Fibroblast of skin of right quadriceps (primary cell): ENCODE measurements at places on chromosomes 5 and 9.
A peak's percentile ranks its signal among the peaks of the same experiment; 100 is the strongest.

- no peak for DNase-seq
Observed at GRCh38 chr5:177474846-177475562, 1.6 kb upstream of the DBN1 start.

DNA sequence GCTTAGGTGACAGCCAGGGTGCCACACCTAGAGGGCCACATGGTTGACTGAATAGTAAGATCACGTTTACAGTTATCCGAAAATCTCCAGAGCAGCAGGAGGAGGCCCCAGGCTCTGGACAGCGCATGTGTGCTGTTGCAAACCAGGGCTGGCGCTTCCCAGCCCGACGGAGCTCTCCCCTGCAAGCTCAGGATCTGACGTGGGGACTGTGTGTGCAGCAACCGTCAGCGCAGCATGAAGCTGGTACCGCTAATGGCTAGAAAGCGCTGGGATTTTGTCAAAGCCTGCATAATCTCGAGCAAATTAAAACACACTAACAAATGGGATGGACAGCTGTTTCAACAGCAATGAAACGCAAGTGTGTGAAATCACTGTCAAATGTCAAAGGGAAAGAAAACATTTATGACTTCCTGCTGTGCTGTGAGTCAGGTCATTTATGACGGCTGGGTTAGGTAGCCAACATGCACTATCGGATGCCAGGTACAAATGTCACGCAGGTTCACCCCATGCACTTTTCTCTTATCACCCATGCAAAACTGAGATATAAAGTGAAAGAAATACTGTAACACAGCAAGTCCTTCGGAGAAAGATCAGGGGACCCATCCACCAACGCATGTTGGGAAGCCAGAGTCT is 7.5 kb downstream of the SURF4 start:
- DNase-seq: no peak

GRCh38 chr5:175712681-175713085 is 54.8 kb downstream of the HRH2 start:
- no peak for DNase-seq

DNA sequence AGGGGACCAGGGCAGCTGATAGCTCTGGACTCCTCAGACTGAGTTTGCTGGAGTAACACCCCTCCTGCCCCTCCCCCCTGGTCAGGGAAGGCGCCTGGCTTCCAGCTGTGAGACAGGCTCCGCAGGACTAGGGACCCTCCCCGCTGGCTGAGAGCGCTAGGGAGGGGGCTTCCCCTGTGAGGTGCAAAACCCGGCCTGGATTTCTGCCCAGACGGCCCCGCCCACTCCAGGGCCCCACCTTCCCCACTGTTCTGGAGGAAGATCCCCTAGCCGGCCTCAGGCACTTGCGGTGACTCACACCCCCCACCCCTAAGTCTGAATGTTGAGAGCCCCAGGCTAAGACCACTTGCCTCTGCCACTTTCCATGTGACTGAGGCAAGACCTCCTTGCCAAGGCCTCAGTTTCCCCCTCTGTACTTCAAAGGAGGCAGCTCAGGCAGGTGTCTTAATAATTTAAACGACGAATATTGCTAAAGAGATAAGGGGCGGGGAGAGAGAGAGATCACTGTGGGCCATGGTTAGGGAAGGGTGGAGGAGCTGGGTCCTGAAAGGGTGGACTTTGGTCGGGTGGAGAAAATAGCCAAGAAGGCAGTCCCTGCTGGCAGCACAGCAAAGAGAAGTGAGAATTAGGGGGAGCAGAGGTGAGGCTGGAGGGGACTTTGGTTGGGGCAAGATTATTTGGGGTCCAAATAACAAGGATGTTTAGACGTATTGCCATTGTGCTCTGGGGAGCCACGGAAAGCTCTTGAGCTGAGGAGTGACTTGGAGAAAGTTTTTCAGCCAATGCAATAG is 1.0 kb upstream of the DAB2IP start:
- DNase-seq: peak; percentile 81

GRCh38 chr5:140110646-140110957 is 3.3 kb upstream of the PURA start:
- no peak for DNase-seq

- DNase-seq: no peak
Observed at GRCh38 chr9:121201045-121201737, 478 bp downstream of the RAB14 start.

- no peak for DNase-seq
Observed at GRCh38 chr5:132756542-132756941, 9.3 kb downstream of the CCNI2 start.

DNA sequence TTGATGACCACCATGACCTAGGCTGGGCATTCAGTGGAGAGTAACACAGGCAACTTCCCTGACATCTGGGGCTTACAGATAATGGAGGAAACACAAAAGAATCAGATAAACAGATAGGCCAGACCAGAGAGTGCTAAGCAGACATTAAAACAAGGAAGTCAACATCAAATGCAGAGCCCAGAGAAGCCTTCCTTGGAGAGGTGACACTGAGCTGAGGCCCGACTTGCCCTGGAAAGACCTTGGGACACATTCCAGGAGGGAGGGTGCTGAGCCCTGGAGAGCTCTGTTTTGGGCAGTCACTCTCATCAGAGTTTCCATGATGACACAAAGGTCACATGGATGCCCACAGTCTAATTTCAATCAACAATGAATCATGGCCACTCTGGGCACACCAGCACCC is 31.9 kb upstream of the C5orf58 start:
- DNase-seq: no peak

- DNase-seq: peak; percentile 18
Observed at GRCh38 chr5:91361055-91361701, 21.9 kb downstream of the ARRDC3 start.

DNA sequence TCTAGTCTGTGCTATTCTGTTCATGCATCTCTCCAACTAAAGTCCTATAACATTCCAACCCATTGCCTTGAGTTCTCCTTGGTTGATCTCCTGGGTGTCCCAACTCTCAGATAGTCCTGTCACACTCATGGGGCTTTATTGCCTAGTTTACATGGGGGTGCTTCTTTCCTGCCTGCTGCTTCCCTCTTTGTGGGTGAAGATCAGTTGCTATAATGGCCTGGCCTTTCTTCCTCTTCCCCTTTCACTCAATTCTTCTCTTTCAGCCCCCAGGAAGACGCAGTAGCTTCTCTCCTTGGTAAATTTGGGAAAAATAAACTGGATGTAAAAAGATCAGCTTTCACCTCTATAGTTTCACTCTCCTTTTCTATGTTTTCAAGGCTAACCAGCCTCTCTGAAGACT is 66.5 kb downstream of the PTCD2 start:
- no peak for DNase-seq

DNA sequence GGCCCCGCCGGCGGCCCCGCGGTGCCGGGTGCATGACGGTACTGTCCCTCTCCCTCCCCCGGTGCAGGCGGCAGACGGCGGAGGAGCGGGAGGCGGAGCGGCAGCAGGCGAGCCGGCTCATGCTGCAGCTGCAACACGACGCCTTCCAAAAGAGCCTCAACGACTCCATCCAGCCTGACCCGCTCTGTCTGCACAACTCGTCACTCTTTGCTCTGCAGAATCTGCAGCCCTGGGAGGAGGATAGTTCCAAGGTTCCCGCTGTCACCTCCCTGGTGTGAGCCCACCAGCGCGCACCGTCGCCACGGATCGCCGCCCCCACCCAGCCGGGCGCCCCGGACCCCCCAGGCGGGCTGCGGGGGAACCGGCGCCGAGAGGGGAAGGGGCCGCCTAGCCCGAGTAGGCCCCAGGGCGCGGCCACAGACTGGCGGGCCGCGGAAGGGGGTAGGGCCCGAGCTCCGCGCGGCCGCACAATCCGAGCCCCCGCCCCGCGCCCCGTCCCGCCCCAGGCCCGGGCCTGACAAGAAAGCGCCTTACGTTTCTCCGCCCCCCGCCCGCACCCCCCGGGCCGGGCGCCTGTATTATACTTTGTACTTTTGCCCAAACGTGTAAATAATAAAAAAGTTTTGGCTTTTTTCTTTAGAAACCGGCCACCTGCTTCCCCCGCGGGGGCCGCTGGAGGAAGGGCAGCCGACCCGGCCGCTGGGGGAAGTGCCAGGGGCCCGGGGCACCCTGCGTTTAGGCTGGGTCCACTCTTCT is 2.5 kb downstream of the TLX3 start:
- peak; percentile 34 for DNase-seq

DNA sequence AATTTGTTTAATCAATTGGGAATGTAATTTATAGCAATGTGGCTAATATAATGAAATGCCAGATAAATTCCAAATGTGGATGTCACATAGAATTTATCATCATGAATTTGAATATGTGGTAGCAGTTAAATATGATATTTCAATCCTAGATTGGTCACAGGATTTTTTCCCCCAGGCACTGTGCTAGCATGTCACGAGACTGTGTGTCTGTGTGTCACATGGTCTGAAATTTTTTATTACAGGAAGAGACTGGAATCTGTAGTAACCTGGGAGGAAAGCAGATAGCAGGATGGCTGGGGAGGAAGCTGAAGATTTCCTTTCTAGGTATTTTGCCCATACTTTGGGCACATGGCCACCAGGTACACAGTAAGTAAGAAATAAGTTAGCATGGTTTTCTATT is 35.4 kb upstream of the MSH3 start:
- DNase-seq: no peak

DNA sequence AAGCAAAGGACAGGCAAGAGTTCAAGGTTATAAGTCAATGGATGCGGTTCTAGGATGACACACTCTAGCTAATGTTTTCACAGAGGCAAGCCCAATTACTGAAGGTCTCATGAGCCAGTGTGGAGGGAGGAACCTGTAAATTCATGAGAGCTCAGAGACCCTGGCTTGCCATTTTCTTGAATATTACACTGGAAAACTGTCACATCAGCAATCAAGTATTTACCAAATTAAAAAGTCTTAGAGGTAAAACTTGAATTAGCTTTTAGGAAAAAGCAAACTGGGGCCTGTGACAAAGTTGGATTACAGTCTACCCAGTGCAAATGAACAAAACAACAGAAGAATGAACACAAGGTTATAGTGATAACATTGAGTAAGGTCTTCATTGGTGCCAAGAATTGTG is 636.9 kb upstream of the TLE4 start:
- DNase-seq: no peak

DNA sequence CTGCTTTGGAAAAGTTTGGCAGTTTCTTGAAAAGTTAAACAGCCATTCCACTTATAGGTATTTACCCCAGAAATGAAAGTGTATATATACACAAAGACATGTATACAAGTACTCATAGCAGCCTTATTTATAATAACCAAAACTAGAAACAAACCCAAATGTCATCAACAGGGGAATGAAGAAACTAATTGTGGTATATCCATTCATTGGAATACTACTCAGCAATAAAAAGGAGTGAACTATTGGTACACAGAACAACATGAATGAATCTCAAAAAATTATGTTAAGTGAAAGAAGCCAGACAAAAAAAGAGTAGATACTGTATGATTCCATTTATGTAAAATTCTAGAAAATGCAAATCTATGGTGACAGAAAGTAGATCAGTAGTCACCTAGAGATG is 2.7 kb downstream of the MORN5 start:
- DNase-seq: no peak

GRCh38 chr5:150672237-150672883 is 11.3 kb downstream of the MYOZ3 start:
- DNase-seq: peak; percentile 35

DNA sequence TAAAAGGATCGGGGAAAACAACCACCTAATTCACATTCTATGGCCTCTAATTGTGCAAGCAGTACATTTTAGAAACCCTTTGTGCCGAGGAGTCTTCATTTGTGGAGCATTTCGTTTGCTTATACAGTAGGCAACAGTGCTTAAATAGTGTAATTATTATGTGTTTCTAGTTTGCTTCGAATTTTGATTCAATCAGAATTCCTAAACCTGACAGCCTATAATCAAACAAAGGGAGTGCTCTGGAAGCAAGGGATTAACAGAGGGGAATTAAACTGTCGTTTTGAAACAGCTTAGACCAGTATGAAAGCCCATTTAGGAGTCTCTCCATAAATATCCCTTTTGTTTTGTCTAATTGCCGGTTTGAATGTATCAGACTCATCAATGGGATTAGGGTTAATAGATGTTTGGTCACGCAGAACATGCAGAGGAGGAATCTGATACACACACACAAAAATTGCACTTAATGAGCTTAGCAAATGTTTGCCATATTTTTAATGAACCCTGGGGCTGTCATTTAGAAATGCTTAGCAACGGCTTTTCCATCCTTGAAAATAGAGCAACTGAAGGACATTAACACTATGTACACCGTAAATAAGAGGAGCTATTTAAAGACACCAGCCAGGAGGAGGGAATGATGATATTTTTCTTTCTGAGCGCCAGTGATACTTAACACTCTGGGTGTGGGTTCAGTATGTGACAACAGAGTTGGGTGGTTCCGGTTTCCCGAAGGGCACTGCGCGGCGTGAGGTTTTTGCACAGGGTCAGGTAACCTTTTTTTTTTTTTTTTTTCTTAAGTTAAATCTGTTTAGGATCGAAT is 404.7 kb downstream of the TLE4 start:
- no peak for DNase-seq

- no peak for DNase-seq
Observed at GRCh38 chr9:127805620-127806019, 2.9 kb downstream of the FPGS start.

DNA sequence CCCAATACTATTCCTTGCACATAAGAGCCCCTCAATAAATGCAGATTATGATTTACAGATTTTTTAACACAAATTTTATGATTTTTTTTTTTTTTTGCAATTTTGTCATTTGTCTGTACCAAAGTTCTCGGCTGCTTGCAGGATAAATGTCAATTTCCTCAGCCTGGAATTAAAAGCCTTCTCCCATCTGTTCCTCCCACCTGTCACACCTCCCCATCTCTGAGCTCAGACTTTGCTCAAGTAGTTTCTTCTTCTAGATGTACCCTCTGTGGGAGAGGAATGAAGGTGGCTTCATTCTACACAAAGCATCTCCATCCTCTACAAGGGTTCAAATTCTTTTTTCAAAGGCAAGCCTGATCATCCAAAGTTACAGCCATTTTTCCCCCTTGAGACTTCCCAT is 153.7 kb upstream of the GRAMD2B start:
- no peak for DNase-seq

DNA sequence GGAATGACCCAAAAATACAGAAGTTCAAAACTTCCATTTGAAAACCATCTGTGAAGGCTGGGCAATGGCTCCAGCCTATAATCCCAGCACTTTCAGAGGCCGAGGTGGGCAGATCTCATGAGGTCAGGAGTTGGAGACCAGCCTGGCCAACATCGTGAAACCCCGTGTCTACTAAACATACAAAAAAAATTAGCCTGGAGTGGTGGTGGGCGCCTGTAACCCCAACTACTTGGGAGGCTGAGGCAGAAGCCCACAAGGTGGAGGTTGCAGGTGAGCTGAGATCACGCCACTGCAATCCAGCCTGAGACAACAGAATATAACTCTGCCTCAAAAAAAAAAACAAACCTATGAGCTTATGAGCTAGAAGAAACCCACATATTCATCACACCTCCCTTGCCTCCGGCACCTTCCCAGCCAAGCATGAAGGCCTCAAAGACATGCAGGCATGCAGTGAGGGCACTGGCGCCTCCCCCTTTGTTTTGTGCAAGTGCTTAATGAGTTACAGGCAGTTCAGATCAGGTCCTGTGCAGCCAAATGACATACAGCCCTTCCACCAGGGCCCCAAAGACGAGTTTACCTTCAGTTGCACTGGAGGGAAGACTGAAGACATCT is 9.9 kb downstream of the HNRNPH1 start:
- DNase-seq: no peak
